ENCODE measurements at places on chromosomes 3 and 15. TPM values are rescaled to one million over a fixed set of nuclear protein-coding genes. Genes with fewer than 3 reads are reported as not detected.

DNA sequence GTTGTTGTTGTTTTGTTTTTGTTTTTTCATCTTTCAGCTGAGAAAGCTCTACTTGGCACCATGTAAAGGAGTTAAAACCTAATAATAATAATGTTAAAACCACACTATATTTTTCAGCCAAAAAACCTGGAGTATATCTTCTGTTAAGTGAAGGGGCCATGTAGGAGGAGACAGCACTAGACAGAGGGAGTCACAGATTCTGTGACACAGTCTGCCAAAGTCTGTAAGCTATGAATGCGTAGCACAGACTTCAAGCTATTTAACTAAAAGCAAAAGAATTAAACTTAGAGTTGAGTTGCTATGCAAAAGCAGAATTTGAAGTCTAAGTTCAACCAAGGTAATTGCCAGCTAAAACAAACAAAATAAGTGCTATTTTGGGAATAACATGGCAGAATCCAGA lies 296.0 kb upstream of the COL8A1 start:
- no peak for DNase-seq

DNA sequence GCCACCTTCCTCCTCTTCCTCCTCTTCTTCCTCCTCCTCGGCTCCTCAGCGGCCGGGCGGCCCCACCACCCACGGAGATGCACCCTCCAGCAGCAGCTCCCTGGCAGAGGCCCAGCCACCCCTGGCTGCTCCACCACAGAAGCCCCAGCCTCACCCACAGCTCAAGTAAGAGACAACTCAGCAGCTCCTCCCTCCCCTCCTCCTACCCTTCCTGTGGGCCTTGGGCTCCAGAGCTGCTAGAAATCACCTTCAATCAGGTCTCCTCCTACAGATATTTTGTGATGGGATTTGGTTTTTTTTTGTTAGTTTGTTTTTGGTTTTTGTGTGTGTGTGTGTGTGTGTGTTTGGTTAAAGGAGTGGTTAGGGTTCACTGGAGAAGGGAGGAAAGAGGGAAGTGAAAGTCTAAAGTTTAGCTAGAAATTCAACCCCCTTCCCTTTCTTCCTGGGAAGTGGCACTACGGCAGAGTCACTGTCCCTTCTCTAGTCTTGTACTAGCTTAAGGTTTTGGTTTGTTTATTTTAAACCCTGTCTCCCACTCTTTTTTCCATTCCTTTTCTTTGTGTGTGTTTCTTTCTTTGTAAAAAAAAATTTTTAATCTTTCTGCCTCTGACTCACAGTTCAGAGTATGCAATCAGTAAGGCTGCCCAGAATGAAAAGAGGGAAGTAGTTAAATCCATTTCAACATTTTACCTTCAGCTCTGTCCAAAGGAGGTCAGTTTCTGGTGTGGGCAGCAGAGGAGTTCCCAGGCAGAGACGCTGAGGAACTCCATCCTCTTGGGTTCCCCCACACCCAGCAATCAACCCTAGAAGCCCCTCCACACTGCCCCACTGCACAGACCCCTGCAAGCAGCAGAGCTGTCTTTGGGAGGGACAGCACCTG lies 29.0 kb upstream of the TIMP4 start:
- no peak for DNase-seq

DNA sequence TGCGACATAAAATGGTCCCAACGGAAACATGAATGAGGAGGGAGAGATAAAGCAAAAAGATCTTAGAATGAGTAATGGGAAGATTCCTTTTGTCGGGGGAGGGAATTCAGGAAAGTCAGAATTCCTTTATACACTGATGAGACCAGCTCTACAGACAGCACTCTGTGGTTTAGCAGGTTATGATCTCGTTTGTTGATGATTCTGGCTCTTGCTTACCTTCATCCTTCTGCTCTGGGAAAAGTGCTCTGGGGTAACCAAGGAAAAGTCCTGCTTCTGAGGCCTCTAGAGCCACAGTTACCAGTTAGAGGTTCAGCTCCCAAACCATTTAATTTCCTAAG lies 150.7 kb upstream of the NR2E3 start:
- no peak for DNase-seq

GRCh38 chr3:78644847-78645246 lies 1123.0 kb downstream of the ROBO1 start:
- no peak for DNase-seq

DNA sequence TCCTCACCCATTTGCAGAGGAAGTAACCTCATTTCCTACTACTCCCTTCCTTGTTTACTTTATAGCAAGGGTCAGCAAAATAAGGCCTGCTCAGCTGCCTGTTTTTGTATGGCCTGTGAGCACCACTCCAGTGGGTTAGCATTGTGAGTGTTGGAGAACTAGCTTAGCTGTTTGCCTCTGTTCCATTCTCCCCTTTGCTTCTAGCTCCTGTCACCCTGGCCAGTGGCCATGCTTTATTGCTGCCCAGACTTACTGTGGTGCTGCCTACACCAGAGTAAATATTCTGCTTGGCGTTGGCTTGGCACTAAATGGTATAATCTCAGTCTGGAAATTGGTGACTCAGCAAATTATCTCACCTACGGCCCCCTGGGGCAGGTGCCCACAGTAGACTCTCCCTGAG lies 8.8 kb downstream of the PDCD6IP start:
- no peak for DNase-seq

DNA sequence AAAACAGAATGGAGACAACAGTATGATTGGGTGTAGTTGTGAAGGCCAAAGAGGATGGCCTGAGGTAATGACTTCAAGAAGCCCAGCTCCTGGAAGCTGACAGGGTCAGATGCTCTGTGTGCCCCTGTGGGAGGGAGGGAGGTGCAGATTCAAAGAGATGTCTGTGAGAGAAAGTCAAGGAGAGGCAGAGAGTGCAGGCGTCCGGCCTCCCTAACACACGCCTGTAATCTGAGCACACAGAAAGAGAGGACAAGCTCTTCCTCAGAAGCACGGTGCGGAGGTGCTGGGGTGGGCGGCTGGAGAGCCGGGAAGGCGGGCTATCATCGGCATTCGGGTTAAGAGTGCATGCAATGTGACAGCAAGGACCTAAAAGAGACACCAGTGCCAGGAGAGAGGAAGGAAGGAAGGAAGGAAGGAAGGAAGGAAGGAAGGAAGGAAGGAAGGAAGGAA lies 238.2 kb upstream of the HES1 start:
- no peak for DNase-seq

DNA sequence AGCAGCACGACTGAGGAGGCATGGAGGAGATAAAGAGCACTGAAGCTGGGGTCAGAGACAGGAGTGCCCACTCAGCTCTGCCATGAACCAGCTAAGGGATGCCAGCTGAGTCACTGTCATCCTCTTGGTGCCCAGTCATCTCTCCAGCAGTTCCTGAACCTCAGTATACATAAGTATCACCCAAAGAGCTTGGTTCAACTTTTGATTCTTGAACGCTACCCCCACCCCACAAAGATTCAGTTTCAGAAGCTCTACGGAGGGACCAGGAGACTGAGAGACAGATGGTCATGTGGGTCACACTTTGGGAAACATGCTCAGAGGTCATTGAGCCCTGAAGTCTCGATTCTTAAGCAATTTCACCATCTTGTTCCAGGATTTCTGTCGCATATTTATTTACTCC lies 108.4 kb downstream of the ALDH1A2 start:
- DNase-seq: no peak

GRCh38 chr3:16912400-16913263 lies 27.9 kb downstream of the PLCL2 start:
- DNase-seq: no peak

- no peak for DNase-seq
Observed at GRCh38 chr3:34178415-34178814, 380.0 kb downstream of the PDCD6IP start.

- DNase-seq: peak; percentile 87
Observed at GRCh38 chr3:73624821-73625665, at the start of gene PDZRN3. Gene PDZRN3 (minus strand): TSS chr3:73624941.

GRCh38 chr15:41407341-41407740 lies 5.0 kb upstream of the NDUFAF1 start:
- DNase-seq: no peak

GRCh38 chr3:71492974-71493771 lies 90.4 kb downstream of the FOXP1 start:
- DNase-seq: no peak

DNA sequence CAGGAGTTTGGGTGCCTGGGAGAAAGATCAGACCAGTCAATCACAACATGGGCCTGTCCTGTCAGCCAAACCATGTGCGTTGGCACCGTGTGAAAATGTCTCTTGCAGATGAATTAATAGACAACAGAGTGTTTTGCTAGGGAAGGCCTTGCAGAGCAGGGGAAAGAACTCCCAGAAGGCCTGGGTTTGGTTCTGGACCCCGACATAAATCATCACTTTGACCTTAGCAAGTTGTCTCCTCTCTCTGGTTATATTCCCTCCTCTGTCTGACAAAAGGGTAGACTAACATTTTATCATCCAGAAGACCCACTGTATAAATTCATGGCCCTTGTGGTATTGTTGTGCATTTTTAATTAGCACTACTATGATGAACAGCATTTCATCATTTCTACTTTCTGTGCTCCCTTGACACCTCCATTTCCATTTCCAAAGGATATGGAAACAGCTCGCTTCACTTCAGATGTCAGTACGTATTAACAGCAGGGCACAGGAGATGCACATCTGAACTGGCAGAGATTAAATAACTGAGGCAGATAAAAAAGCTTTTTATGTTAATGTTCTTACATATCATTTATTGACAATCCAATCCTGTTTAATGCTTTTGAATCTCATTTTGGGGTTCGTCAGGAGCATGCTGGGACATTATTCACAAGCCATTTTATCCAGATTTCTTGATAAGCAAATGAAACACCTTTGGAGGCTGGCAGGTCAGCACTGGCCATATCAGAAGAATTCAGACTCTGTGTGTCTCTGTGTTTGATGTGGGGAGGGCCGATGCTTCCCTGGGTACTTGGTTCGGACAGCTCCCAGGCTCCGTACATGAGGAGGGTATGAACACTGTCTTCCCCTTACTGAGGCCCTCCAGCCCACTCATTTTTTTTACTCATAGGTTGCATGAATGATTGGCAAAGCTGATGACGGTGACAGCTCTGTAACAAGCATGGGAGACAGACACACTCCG lies 28.2 kb upstream of the IL12A start:
- DNase-seq: no peak

- no peak for DNase-seq
Observed at GRCh38 chr3:105915524-105915923, 46.7 kb upstream of the CBLB start.

- peak; percentile 98 for DNase-seq
Observed at GRCh38 chr15:71114887-71115566, at the start of gene THSD4. Gene THSD4 (plus strand): TSS chr15:71115471.

- peak; percentile 94 for DNase-seq
Observed at GRCh38 chr15:31396881-31397560, 70.4 kb downstream of the KLF13 start.

GRCh38 chr3:131602011-131602779 lies 99.4 kb upstream of the MRPL3 start:
- no peak for DNase-seq

The AP3B2 gene
- 10.4 TPM for total RNA-seq

The LHFPL4 gene
- 14.6 TPM for total RNA-seq

The STRA6 gene
- 10.3 TPM for total RNA-seq

The STAB1 gene
- 0.52 TPM for total RNA-seq

The POPDC2 gene
- 0.59 TPM for total RNA-seq

Data from H7 (cell line).